Lower lobe of right lung (tissue), 2 donors: ENCODE measurements at places on chromosomes 11 and 22. TPM values are rescaled to one million over a fixed set of nuclear protein-coding genes. Genes with fewer than 3 reads are reported as not detected.

GRCh38 chr22:43561415-43562178, 149.8 kb downstream of the MPPED1 start:
- no peak overlapping the region for H3K4me3 ChIP-seq
- H3K27ac ChIP-seq: no peak overlapping the region
- H3K27me3 ChIP-seq: no peaks in the 10 kb centered on the region

GRCh38 chr11:59247531-59248227, 35.0 kb upstream of the MPEG1 start:
- H3K36me3 ChIP-seq: no peaks in the 10 kb centered on the region
- peak; percentile 59 for DNase-seq
- H3K27me3 ChIP-seq: no peaks in the 10 kb centered on the region
- peaks cover 16% of the 10 kb centered on the region for H3K4me1 ChIP-seq

- DNase-seq: no peak
- H3K36me3 ChIP-seq: peaks cover 95% of the 10 kb centered on the region
- no peaks in the 10 kb centered on the region for H3K27me3 ChIP-seq
Measured at GRCh38 chr11:126202646-126203359, 8.6 kb downstream of the RPUSD4 start.

GRCh38 chr11:17511571-17511970, 32.6 kb downstream of the USH1C start:
- H3K27me3 ChIP-seq: no peaks in the 10 kb centered on the region
- H3K4me1 ChIP-seq: no peaks in the 10 kb centered on the region
- no peak for DNase-seq
- no peaks in the 10 kb centered on the region for H3K36me3 ChIP-seq
- no peak overlapping the region for H3K27ac ChIP-seq

DNA sequence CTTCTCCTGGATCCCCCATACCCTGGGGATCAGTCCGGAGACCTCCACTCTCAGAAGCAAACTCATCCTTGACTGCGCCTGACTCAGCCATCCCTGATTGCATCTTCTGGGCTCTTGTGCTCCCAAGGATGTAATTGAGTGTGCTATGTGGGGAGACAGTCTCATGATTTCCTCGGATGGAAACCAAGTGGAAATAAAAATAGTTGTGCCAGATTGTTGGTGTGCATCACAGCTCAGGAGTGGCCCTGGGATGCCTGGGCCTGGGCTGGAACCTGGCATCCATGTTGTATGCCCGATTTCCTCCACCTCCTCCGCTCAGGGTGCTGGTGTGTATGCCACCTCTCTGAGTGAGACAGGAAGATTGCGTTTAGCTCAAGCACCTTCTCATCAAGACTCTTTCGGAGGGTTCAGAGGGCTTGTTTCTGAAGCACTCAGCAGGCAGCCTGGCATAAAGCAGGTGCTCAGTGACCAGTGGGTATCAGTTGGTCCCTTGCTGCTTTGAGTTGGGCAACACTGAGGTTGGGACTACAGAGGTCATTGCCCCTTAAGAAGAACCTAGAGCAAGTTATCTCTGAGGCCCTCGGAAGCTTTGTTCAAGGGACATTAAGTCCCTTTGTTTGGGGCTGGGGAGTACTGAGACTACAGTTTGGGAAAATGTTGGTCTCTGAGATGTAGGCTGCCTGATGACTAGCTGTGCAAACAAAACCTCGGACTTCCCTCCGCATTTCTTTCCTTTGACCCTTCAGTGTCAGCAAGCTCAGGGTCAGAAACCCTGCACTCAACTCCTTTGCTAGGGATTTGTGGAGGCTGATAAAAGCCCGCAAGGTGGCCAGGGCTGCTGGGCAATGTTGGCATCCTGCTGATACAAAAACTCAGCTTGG, 24.8 kb upstream of the MICAL2 start:
- H3K27me3 ChIP-seq: no peaks in the 10 kb centered on the region
- no peak for DNase-seq
- H3K4me3 ChIP-seq: no peak overlapping the region
- H3K36me3 ChIP-seq: no peaks in the 10 kb centered on the region
- peak overlapping the region; percentile 82 for H3K27ac ChIP-seq
- H3K4me1 ChIP-seq: peaks cover 56% of the 10 kb centered on the region

DNA sequence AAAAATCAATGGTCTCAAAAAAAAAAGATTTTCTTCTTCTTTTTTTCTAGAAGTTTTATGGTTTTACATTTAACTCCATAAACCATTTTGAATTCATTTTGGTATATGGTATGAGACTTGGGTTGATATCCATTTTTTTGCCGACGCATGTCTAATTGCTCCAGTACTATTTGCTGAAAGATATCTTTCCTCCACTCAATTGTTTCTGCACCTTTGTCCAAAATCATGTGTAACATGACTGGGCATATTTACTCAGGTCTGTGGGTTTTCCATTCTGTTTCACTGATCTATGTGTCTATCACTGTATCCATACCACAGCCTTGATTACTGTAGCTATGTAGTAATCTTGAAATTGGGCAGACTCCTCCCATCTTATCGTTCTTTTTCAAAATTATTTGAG, 15.6 kb upstream of the SCARF2 start:
- H3K36me3 ChIP-seq: peaks cover 20% of the 10 kb centered on the region
- peaks cover 9% of the 10 kb centered on the region for H3K4me1 ChIP-seq
- no peak for DNase-seq
- H3K27me3 ChIP-seq: no peaks in the 10 kb centered on the region

- H3K27ac ChIP-seq: no peak overlapping the region
- no peak for DNase-seq
- no peaks in the 10 kb centered on the region for H3K36me3 ChIP-seq
Measured at GRCh38 chr11:112805658-112806057, 155.6 kb upstream of the NCAM1 start.

GRCh38 chr11:16167706-16168487, 188.4 kb downstream of the SOX6 start:
- H3K4me1 ChIP-seq: no peaks in the 10 kb centered on the region
- no peaks in the 10 kb centered on the region for H3K36me3 ChIP-seq
- no peaks in the 10 kb centered on the region for H3K27me3 ChIP-seq
- no peak for DNase-seq
- H3K27ac ChIP-seq: no peak overlapping the region

The VWA5A gene
- 37.9 TPM for total RNA-seq

The TSPAN32 gene
- total RNA-seq: 12.5 TPM
